ENCODE measurements at places on chromosomes 7 and 10. TPM values are rescaled to one million over a fixed set of nuclear protein-coding genes. Genes with fewer than 3 reads are reported as not detected.

GRCh38 chr7:43076189-43076605 is 36.2 kb upstream of the HECW1 start:
- DNase-seq, result no peak

The ACSL5 gene
- polyA plus RNA-seq, result 3.8 TPM

The INMT gene
- 1.9 TPM for polyA plus RNA-seq

The PHYH gene
- polyA plus RNA-seq, result 52.0 TPM

- no peak for DNase-seq
These were observed 52.1 kb downstream of the CAMK1D start for GRCh38 chr10:12401466-12401865.

- DNase-seq, result no peak
These were observed 50.2 kb downstream of the MTURN start for GRCh38 chr7:30184791-30185487.

DNA sequence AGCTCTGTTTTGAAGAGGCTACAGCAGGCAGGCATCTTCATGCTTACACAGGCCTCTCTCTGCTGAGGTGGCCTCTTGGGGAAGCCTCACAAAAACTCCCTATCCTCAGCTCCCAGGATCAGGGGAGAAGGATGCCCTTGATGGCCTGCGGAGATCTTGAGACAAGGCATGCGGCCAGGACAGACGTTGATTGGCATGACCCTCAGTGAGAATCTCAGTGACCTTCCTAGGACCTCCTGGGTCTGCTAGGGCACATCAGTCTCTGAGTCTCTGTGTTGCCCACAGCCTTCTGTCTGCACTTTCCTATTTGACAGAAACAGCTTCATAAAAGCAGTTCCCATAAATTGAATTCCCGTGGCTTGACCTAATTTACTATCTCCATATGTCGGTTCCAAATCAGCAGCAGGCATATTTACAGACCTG is 1005.8 kb upstream of the C7orf33 start:
- DNase-seq, result no peak

DNA sequence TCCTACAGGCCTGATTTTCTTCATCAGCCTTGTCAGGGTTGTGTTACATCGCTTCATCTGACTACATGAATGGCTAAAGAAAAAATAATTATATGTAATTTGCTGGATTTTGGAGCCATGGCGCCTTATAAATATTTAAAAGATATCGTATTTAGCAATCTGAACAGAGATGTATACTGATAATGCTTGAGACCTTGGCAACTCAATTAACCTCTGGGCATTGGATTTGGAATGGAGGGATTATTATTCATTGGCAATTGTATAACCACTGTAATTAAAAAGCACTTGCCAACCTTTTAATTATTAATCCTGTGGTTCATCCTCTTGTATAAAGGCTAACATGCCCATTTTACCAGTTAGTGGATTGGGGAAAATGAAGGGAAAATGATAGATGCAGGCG is 745.1 kb downstream of the CNTNAP2 start:
- no peak for DNase-seq

GRCh38 chr7:20206104-20206896 is 10.9 kb downstream of the MACC1 start:
- no peak for DNase-seq

GRCh38 chr10:47060356-47060755 is 149.1 kb downstream of the PTPN20 start:
- DNase-seq, result no peak

- no peak for DNase-seq
These were observed 14.9 kb downstream of the DLG5 start for GRCh38 chr10:77911535-77912123.

DNA sequence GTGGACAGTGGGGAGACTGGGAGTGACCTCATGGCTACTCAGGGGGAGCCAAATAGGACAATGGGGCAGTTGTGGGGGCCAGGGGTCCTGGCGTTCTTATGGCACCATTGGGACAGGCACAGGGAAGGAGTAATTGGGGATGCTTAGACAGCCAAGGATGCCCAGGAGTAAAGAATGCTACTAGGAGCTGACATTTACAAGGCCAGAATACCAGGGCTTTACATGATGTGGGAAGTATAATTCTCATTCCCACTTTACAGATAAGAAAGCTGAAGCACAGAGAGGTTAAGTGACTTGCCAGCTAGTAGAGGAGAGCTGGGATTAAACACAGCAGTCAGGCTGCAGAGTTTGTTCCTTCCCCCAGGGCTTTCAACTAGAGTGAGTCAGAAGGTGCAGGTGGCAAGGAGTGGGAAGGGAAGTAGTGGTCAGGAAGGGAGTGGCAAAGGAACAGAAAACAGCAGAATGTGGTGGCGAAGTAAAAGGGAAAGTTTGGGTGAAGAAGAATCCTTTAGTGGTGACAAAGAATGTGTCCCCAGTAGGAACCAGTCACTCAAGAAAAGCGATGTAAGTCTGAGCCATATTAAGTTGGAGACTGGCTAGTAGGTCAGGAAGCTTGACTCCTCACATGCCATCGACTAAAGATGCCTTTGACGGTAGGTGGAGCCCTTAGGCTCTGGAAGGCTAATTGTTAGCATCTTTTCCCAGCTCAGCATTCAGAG is 32.8 kb downstream of the CPVL start:
- no peak for DNase-seq

The TCERG1L gene
- 1.3 TPM for polyA plus RNA-seq

- no peak for DNase-seq
These were observed 111.4 kb downstream of the SRPK2 start for GRCh38 chr7:105277341-105277740.

DNA sequence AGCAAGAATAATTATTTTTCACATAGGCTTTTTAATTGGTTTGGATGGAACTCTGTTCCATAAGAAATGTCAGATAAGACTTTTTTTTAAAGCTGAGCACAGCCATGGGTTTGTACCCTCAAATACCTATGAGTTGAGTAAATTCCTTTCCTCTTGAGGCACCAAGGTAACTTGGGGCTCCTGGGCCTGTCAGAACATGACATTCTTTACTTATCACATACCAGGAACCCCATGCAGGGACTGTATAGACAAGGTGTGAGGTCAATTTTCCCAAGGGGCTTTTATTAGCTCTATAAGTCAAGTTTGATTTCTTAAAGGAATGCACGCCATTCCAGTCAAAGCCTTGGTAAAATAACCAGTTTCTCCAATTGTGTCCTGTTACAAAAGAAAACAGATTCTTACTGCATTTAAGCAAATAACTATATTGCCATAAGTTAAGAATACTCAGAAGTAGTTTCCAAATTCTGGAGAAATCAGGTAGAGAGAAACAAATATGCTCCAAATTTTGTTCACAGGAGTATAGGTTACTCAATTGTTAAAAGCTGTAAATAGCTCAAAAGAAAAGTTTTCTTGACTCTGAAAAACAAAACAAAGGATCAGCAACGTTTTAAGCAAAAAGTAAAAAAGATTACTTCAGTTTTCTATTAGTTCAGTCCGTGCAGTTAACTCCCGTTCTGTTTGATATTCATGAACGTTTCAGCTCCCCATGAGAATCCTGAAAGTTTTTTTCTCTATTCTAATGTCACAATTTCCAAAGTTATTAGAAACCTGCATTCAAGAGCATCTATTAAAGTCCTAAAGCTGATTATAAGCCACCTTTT is 167.5 kb upstream of the NAMPT start:
- no peak for DNase-seq

The ATP6V0A4 gene
- 79.1 TPM for polyA plus RNA-seq

The CYP3A5 gene
- polyA plus RNA-seq, result 2.8 TPM

GRCh38 chr7:24773646-24774045 is 16.4 kb upstream of the GSDME start:
- DNase-seq, result no peak

- no peak for DNase-seq
These were observed 65.8 kb downstream of the TMEM209 start for GRCh38 chr7:130139193-130139960.

The STRIP2 gene
- 2.8 TPM for polyA plus RNA-seq

The BLNK gene
- polyA plus RNA-seq, result 44.7 TPM

DNA sequence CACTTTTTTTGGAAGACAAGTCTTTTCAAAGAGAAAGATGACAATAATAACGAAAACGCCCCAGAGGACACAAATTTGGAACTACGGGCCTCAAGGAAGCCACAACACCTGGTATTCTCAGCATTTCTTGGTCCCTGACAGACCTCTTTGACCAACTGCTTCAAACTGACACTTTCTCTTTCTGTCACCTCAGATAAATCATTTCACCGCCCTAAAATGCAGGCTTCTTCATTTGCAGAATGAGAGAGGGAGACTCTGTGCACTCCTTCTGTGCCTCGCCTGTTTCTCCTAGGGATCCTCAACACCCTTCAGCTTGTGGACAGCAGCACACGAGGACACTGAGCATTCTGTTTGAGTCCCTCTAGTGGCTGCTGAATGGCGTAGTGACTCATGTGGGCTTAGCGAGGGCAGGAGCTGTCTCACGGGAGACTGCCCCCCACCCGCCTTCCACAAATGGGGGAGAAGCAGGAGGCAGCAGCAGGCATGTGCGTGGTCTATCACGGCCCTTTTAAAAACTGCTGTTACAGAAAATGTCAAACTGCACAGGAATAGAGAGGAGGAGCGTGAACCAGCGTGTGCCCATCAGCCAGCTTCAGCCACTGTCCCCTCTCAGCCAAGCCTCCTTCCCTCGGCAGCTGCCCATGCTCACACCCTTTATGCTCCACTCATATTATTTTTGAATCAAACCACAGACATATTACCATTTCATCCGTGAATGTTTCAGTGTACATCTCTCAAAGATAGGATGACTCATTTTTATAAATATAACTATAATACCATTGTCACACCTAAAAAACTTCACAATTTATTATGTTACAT is 41.4 kb downstream of the GSDME start:
- DNase-seq, result no peak

The CALML5 gene
- not detected for polyA plus RNA-seq

The OPALIN gene
- polyA plus RNA-seq, result not detected

- DNase-seq, result no peak
These were observed 101.2 kb upstream of the WDR11 start for GRCh38 chr10:120749856-120750566.

The GIMAP4 gene
- polyA plus RNA-seq, result 22.6 TPM

DNA sequence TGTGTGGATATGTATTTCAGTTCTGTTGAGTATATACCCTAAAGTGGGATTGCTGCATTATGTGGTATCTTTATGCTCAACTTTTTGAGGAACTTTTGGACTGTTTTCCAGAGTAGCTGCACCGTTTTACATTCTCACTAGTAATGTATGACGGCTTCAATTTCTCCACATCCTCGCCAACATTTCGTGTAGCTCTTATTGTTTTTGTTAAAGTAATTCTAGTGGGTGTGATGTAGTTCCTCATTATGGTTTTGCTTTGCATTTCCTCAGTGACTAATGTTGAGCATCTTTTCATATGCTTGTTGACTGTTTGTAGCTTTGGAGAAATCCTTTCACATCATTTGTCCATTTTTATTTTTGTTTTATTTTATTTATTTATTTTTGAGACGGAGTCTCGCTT is 4.5 kb downstream of the STMP1 start:
- DNase-seq, result no peak

GRCh38 chr7:70371652-70372051 is 760.3 kb upstream of the GALNT17 start:
- no peak for DNase-seq

- DNase-seq, result no peak
These were observed 6.2 kb downstream of the PARP12 start for GRCh38 chr7:140056431-140057142.

DNA sequence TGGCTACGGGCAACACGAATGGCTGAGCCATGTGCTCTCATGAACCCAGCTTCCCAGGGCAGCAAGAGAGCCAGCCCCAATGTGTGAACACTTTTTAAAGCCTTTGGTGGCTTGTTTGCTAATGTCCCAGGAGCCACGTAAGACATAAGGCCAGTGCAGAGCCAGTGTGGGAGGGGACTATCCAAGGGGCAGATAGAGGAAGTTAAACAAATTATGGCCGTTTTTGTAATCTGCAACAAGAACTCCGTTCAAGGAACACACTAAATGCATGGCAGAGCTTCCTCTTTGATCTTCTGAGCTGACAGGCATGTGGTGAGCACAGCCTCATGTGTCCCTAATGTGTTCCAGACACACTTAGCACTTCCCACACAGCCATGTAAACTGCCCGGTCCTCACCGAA is 133.3 kb downstream of the TEX36 start:
- no peak for DNase-seq

The OPN4 gene
- polyA plus RNA-seq, result not detected

The TMEM273 gene
- polyA plus RNA-seq, result 3.0 TPM

DNA sequence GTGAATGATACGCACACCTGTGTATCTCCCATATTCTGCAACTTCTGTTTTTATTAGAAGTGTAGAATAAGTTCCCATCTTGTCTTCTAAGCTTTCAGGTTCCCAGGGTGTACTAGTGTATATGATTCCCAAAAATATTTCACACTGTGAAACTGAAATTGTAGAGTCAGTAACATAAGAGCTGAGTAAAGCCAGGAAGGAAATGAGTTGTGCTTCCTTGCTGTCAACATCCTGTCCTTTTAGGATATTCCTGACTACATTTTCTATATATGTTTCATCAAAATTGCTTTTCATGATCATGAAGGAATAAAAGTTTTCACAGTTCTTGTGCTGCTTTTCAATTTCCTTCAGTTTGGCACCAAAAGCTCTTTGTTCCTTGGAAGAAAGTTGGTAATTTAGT is 15.2 kb downstream of the SAMD9L start:
- no peak for DNase-seq

DNA sequence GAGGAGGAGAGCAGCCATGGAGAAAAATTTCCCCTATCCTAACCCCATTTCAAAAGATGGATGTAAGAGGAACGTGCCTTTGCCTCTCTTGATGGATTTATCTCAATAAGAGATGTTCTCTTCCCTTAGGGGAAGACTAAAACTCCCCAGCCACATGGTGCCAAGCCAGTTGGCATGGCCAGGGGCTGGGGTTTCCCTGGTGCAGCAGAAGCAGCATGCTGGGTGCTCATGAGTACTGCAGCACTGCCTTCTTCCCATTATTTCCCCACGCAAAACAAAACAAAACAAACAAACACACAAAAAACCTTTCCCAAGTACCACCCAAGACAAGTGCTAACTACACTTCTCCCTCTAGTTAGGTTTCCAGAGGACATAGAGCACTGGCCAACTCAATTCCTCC is 97.2 kb downstream of the DOCK4 start:
- no peak for DNase-seq

DNA sequence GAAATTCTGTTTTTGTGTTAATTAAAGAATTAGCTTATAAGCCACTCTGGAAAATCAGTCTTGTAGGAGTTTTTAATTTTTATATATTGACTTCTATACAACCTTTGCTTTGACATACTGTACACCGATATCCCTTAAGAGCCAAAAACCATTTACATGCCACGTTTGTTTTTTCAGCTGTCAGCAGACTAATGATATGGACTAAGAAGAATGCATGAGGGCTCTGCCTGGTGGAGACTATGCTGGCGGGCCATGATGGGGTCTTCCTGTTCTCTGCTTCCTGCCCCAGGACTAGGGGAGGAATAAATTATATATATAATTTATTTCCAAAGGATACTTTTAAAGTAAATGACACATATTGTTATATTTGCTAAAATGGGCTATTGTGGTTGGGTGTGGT is 96.3 kb downstream of the CDK14 start:
- DNase-seq, result no peak

DNA sequence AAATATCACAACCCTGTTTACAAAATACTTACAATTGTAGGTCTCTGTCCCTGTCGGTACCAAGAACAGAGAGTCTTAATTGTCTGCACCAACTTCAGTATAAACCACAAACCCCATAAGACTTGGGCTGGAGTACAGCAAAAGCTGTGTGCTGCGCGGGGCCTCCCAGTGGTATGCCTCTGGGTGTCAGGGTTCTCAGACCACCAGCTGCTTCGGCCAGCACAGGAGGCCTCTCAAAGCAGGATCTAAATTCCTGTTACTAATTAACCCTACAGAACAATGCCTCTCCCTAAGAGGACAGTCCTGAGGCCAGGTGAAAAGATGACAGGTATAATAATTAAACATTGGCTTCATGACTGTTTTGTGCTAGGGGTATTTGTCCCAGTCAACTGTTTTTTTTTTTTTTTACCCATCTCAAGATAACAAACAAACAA is 957 bp upstream of the SVIL start:
- DNase-seq, result no peak
